Pons (tissue), 1 donor: ENCODE measurements at places on chromosomes 1 and 21.

DNA sequence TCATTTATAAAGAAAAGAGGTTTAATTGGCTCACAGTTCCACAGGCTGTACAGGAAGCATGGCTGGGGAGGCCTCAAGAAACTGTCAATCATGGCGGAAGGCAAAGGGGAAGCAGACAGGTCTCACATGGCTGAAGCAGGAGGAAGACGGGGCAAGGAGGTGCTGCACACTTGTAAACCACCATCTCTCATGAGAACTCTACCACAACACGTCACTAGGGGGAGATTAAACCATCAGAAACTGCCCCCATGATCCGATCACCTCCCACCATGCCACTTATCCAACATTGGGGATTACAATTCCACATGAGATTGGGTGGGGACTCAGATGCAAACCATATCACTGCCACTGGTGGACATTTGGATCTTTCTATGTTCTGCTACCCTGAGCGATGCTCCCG lies 351.4 kb downstream of the NPHP4 start:
- DNase-seq = no peak

- no peak for DNase-seq
Observed at GRCh38 chr1:203227371-203228083, 1.9 kb downstream of the CHIT1 start.

GRCh38 chr1:151716771-151717631 lies at the start of gene CELF3:
Gene CELF3, minus strand, starts transcription at chr1:151716803. Its CDS starts 783 bp downstream, at chr1:151716020.
- peak; percentile 41 for DNase-seq

GRCh38 chr1:211257826-211258225 lies 1.3 kb upstream of the RCOR3 start:
- no peak for DNase-seq

- no peak for DNase-seq
Observed at GRCh38 chr1:43901196-43901961, 32.2 kb upstream of the ARTN start.

- DNase-seq = no peak
Observed at GRCh38 chr1:190975827-190976226, 498.2 kb upstream of the BRINP3 start.

GRCh38 chr1:24387636-24388175 lies 25.9 kb downstream of the STPG1 start:
- no peak for DNase-seq

- no peak for DNase-seq
Observed at GRCh38 chr1:226369110-226369509, 38.8 kb downstream of the PARP1 start.

DNA sequence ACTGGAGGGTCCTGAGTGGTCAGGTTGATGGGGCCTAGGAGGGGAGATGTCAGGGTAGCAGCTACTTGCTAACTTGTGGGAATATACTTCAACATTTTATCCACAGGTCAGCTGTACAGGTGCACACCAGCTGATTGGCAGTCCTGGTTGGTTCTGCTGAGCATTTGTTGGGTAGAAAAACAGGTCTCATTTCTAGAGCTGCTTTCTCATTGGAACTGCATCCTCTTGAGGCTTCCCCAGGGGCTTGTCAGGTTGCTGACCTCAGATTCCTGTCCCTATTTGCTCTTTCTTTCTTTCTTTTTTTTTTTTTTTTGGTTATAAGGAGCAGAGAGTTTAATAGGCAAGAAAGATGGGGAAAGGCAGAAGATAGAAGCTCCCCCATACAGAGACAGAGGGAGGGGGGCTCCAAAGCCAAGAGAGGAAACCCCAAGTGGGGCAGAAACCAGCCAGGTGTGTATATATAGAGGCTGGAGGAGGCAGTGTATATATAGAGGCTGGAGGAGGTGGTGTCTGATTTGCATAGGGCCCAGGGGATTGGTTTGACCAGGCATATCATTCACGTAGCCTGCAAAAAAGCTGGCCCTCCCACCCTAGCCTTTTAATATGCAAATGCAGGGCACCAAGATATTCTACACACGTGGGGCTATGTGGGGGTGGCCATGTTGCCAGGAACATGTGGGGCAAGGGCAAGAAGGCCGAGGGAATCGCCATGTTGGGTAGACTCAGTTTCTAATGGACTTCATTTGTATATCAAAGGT lies 57.3 kb upstream of the STUM start:
- DNase-seq = no peak

DNA sequence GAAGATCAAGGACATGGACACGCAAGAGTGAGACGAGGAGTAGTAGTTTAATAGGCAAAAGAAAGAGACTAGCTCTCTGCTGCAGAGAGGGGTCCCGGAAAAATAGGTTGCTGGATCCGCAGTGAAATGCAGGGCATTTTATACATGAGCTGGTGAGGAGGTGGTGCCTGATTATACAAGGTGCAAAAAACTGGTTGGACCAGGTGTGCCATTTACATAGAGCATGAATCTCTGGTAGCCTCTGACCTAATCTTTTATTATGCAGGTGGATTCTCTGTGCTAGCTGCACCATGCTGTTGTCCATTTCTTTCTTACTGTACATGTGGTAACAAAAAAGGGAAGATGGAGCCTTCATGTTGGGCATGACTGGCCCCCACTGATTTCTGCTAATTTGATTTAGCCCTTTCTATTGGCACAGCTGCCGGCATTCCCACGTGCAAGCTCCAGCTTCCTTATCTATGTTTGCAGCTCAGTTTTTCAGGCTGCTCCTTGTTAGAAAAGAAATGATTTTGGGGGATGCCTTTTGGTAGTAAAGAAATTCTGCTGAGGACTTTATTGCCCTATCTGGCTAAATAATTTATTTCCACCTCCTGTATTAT lies 548.1 kb downstream of the BRINP3 start:
- DNase-seq = no peak
